Cardiac ventricle fibroblast (primary cell): ENCODE measurements at places on chromosomes 12 and 14. TPM values are rescaled to one million over a fixed set of nuclear protein-coding genes. Genes with fewer than 3 reads are reported as not detected.

The TPH2 gene
- total RNA-seq, result not detected in 2 replicates

The GPR84 gene
- total RNA-seq, result not detected in 2 replicates

The LRRC43 gene
- 1.2 and 1.8 TPM in 2 replicates for total RNA-seq

The STXBP6 gene
- total RNA-seq, result 5.4 and 6.3 TPM in 2 replicates

The C1QL4 gene
- not detected in 2 replicates for total RNA-seq

The ATXN3 gene
- total RNA-seq, result 15.0 and 33.3 TPM in 2 replicates

The TMEM260 gene
- total RNA-seq, result 12.5 and 16.2 TPM in 2 replicates

The CLEC14A gene
- 57.4 and 60.1 TPM in 2 replicates for total RNA-seq

The THTPA gene
- total RNA-seq, result 12.8 and 18.7 TPM in 2 replicates

The FBXO21 gene
- total RNA-seq, result 47.7 and 93.6 TPM in 2 replicates

The TMEM119 gene
- total RNA-seq, result 21.3 and 27.7 TPM in 2 replicates

The PRB2 gene
- not detected in 2 replicates for total RNA-seq

The SDR9C7 gene
- total RNA-seq, result not detected in 2 replicates

The TGM1 gene
- total RNA-seq, result 0.06 and 0.73 TPM in 2 replicates

The C12orf54 gene
- not detected in 2 replicates for total RNA-seq

The FGF23 gene
- not detected in 2 replicates for total RNA-seq

The FGF6 gene
- not detected in 2 replicates for total RNA-seq

The CIT gene
- 3.8 and 7.1 TPM in 2 replicates for total RNA-seq

The COX8C gene
- not detected in 2 replicates for total RNA-seq

The CCDC177 gene
- 0.20 TPM in 1 of 2 replicates, not detected in the other for total RNA-seq

The OTUB2 gene
- total RNA-seq, result 0.81 and 0.98 TPM in 2 replicates

The SLC6A15 gene
- 2.9 and 3.2 TPM in 2 replicates for total RNA-seq

The RTL1 gene
- total RNA-seq, result not detected in 2 replicates

The UNC79 gene
- total RNA-seq, result under 0.01 TPM in 2 replicates

The FOXM1 gene
- total RNA-seq, result 2.6 and 4.2 TPM in 2 replicates

The GALNT6 gene
- 1.4 and 4.8 TPM in 2 replicates for total RNA-seq

The ASCL4 gene
- not detected in 2 replicates for total RNA-seq

The B4GALNT1 gene
- 0.25 and 0.29 TPM in 2 replicates for total RNA-seq

The PTPRR gene
- not detected in 2 replicates for total RNA-seq

The SERPINA9 gene
- not detected in 2 replicates for total RNA-seq

The KRT71 gene
- not detected in 2 replicates for total RNA-seq

The AVPR1A gene
- total RNA-seq, result not detected in 2 replicates

The RFX4 gene
- total RNA-seq, result not detected in 2 replicates

The USP44 gene
- under 0.01 TPM in 1 of 2 replicates, not detected in the other for total RNA-seq

The SLC25A29 gene
- 30.6 and 31.7 TPM in 2 replicates for total RNA-seq

The DEPDC4 gene
- total RNA-seq, result not detected in 2 replicates

The TAS2R7 gene
- total RNA-seq, result not detected in 2 replicates

The GTF2H3 gene
- 14.5 and 27.8 TPM in 2 replicates for total RNA-seq

The CDH24 gene
- 3.2 TPM in 2 replicates for total RNA-seq
